ENCODE measurements at places on chromosomes 1 and 21.

DNA sequence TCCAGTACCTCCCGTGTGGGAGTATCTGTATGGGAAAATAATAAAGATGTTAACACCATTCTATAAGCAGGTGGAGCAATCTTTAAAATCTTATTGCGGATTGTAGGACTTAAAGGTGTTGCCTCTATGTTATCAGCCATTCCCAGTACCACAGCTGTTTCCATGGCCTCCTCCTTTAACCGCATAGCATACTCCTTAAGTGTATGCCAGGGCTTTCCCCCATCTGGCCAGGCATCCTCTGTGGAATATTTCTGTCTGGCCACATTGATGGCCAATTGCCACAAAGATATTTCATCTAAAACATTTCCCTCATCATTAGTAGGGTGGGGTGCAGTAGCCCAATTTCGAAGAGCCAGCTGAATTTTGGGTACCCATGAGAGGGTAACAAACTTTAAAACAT is 7.3 kb upstream of the STUM start:
- DNase-seq = no peak

DNA sequence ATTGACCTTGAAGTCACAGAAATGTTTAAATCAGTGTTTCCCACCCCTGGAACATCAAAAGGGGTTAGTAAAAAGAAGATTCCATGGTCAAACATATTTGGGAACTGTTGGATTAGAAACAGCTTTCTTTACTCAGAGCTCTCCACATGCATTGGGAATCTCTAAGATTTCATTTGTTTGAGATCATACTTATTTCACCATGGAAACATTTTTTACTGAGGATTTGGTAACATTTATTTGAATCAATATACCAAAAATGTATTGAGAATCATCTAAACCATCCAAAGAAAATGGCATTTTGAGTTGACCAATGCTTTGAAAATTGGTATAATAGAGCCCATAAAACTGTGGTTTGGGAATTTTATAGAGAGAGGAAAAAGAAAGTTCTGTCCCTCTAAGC is 25.3 kb downstream of the NGF start:
- no peak for DNase-seq

GRCh38 chr1:218459878-218460711 is 115.0 kb downstream of the TGFB2 start:
- peak; percentile 81 for DNase-seq

GRCh38 chr21:32392299-32392879 is 423 bp downstream of the URB1 start:
- no peak for DNase-seq

DNA sequence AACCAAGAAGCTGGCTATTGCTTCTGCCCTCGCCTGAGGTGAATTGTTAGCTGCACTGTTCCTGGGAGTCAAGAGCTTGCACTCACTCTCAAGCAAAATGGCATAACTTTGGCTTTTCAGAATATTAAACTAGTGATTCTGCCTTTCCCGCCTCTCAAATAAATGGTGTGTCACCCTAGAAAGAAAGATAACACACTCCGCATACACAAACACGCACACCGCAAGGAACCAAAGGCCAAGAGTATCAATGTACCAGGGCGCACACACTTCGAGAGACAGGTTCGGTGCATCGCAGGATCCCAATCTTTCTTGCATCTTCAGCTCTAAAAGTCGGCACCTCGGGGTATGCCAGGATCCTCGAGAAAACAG is 470 bp upstream of the RTCA start:
- no peak for DNase-seq

DNA sequence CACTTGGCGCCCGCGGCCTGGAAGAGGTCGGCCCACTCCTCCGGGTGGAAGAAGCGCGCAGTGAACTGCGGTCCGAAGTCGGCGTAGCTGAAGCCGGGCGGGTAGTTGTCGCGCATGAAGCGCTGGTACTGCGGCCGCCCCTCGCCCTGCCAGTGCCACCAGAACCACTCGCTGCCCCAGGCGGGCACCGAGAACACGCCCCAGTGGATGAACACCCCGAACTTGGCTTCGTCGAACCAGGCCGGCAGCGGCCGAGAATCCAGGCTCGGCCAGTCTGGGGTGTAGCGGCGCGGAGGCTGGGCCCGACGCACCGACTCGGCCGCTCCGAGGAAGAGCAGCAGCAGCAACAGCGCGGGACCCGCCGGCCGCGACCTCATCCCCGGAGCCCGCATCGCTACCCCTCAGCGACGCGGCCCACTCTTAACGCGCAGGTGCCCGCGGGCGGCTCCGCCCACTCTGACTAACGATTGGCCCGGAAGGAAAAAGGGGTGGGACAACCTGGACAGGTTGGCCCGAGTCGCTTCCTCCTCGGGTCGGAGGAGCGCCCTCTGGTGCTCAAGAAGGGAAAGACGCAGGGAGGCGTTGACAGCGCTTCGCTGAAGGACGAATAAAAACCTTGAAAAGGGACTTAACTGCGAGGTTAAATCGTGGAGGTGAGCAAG is at the start of gene FUCA1:
Gene FUCA1 (minus strand): TSS at position 396 of the 662 bp plus-strand sequence. CDS start 4 bp downstream, at position 392.
- DNase-seq = peak; percentile 96

DNA sequence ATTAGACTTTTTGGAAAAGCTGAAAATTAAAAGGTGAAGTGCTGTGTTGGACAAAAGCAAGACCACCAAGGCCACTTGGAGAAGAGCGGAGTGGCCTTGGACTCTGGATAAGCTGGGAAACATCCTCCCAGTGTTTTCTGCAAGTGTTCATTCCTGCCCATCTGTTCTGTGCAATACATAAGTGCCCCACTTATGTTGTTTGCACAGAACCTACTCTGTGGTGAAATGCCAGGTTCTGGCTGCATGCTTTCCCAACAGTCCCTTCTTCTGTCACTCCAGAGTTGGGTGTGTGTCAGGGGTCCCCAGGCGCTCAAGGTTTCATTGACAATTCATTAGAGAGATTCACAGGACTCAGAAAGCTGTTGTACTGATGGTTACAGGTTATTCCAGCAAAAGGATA is 30.3 kb downstream of the NHLH2 start:
- no peak for DNase-seq

- DNase-seq = no peak
Measured at GRCh38 chr1:152623203-152623844, 421 bp upstream of the LCE3A start.

GRCh38 chr1:188782220-188782841 is 1695.3 kb downstream of the BRINP3 start:
- DNase-seq = no peak

- DNase-seq = no peak
Measured at GRCh38 chr1:50975436-50975835, 5.4 kb downstream of the CDKN2C start.

GRCh38 chr1:3402258-3403010 is 52.0 kb upstream of the ARHGEF16 start:
- no peak for DNase-seq

GRCh38 chr1:186082235-186082937 is 292.7 kb downstream of the TPR start:
- peak; percentile 70 for DNase-seq

GRCh38 chr1:48021792-48022191 is 24.6 kb upstream of the TRABD2B start:
- DNase-seq = no peak

DNA sequence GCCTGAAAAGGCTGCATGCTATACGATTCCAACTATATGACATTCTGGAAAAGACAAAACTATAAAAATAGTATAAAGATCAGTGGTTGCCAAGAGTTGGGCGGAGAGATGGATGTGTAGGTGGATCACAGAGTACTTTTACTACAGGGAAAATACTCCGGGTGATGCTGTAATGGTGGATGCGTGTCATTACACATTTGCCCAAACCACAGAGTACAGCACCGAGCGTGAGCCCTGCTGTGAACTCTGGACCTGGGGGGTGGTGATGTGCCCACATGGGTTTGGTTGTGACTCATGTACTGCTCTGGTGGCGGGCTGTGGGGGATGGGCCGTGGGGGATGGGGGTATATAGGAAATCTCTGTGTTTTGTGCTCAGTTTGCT is 162.7 kb upstream of the COL6A1 start:
- no peak for DNase-seq

GRCh38 chr1:98422816-98423215 is 238.7 kb upstream of the SNX7 start:
- DNase-seq = no peak

GRCh38 chr1:21503706-21504377 is 5.4 kb upstream of the ALPL start:
- DNase-seq = no peak

- DNase-seq = peak; percentile 38
Measured at GRCh38 chr1:224435318-224435763, 744 bp upstream of the WDR26 start.

DNA sequence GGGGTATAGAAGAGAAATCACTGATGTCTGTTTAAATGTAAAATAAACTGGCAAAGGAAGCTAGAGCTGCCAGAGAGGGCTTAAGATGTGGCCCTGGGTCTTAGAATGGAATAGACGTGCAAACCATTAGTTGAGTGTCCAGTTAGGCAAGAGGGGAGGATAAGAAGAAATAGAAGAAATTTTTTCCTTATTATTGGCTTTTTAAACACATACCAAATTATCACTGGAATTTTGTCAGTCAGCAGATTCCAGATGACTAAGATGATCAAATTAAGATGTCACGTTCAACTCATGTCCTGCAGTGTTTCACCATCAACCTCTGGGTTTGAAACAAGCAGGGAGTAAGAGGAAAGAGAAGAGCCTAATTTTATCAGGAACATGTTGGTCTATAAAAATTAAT is 71.6 kb upstream of the C1orf21 start:
- DNase-seq = no peak

DNA sequence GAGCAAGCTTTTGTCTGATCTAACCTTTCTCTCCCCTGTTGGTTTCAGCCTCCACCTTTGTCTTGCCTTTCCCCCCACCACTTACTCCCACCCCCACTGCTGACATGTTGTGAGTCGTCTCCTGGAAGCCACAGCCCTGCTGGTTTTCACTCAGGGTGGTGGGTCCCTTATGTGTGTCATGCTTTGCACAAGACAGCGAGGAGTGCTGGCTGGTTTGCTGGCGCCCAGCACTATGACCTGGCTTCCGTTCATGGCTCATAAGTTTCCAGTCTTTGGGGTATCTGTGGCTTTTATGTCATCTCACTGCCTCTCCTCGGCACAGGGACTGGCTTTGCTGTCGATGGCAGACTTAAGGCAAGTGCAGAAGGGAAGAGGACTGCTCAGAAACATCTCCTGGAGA is 177.7 kb downstream of the KIF26B start:
- no peak for DNase-seq

DNA sequence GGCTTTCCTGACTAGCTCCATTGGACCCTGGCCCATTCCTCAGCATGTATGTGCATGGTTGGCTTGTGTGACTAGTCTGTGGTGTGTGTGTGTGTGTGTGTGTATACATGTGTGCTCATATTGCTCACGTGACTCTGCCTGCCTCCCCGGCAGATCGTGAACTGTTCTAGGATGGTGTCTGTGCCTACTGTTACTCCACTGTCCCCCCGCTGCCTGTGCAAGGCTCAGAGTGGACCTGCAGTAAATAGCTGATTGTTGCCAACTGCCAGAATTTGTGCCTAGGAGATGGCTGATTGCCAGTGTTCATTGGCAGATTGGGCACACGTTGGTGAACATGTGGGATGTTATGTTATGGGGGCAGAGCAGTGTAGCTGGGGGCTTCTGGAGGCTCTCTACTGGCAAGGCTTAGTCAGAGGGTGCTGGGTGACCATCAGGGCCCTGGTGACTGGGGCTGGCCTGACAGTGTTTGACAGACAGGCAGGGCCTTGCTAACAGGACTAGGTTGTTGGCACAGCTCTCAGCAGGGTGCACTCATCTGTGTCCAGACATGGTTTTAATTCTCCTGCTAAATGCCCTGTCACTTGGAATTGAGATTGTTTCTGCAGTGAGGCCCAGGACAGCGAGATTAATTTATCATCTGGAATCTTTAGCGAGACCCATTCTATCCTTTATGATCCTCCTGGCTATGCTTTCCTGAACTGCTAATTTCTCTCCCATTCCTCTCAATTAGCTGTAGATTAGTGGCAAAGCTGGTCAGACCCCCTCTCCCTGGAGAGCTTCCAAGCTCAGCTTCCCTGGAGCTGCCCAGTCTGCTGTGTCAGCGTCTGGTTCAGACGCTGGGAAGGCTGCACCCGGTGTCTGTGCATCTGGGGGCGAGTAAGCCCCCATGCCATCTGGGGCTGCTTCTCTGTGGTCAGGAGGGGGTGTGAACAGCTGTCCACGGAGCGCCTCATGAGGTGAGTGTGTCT is 20.8 kb downstream of the SLC6A17 start:
- DNase-seq = no peak

GRCh38 chr1:228818928-228819630 is 83.8 kb downstream of the RHOU start:
- no peak for DNase-seq

DNA sequence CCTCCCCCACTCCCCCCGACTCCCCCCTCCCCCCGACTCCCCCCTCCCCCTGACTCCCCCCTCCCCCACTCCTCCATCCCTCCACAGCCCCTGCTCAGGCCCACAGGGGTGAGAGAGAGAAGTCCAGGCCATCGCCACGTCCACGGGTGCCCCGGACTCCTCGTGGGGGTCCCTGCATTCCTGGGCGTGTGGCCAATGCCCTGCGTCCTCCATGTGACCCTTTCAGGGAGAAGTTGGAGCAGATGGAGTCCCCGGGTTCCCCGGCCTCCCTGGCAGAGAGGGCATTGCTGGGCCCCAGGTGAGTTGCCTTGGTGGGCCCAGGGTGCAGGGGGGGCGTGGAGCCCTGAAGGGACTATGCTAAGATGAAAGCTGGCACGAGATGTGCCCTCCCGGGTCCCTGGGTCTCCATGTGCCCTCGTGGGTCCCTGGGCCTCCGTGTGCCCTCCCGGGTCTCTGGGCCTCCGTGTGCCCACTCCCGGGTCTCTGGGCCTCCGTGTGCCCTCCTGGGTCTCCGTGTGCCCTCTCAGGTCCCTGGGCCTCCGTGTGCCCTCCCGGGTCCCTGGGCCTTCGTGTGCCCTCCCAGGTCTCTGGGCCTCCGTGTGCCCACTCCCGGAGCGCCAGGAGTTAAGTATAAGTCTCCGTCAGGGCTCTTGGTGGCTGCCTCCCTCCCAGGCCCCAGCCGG is 52.0 kb downstream of the SLC19A1 start:
- no peak for DNase-seq

- no peak for DNase-seq
Measured at GRCh38 chr1:26370591-26371382, 1.8 kb downstream of the ZNF683 start.

- DNase-seq = no peak
Measured at GRCh38 chr1:115978292-115978941, 2.1 kb downstream of the SLC22A15 start.

- DNase-seq = no peak
Measured at GRCh38 chr1:9298282-9298681, 5.6 kb downstream of the SPSB1 start.

- DNase-seq = no peak
Measured at GRCh38 chr1:168088511-168089325, 48.0 kb downstream of the GPR161 start.

GRCh38 chr1:51298322-51298705 is 32.0 kb downstream of the TTC39A start:
- DNase-seq = no peak

- no peak for DNase-seq
Measured at GRCh38 chr21:33950431-33951079, 35.0 kb upstream of the ATP5PO start.
